ENCODE measurements at places on chromosomes 3 and 15.

GRCh38 chr15:39471785-39472574 lies 108.9 kb upstream of the THBS1 start:
- no peak for DNase-seq

DNA sequence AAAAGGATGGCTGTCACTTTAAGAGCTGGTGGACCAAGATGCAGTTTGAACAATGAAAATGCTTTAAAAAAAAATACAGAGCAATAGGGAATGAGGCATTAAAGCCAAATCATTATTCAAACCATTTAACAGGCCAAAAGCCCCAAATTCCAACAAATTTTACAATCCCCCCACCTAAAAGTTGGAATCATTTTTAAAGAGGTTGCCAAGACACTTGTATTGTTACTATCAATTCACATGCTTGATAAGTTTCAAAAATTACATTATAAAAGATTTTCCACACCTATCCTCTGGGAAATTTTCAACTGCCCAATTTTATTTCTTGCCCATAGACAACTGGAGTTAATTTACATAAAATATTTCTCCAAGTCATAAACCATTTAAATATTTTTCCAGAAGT lies 192.3 kb upstream of the ARHGEF26 start:
- DNase-seq, result no peak

GRCh38 chr3:88113311-88114162 lies 36.2 kb upstream of the C3orf38 start:
- DNase-seq, result no peak

- no peak for DNase-seq
Measured at GRCh38 chr3:171132873-171133272, 106.4 kb upstream of the SLC2A2 start.

- no peak for DNase-seq
Measured at GRCh38 chr15:39594446-39595337, 13.8 kb downstream of the THBS1 start.

GRCh38 chr3:3951071-3951470 lies 151.8 kb downstream of the LRRN1 start:
- no peak for DNase-seq

DNA sequence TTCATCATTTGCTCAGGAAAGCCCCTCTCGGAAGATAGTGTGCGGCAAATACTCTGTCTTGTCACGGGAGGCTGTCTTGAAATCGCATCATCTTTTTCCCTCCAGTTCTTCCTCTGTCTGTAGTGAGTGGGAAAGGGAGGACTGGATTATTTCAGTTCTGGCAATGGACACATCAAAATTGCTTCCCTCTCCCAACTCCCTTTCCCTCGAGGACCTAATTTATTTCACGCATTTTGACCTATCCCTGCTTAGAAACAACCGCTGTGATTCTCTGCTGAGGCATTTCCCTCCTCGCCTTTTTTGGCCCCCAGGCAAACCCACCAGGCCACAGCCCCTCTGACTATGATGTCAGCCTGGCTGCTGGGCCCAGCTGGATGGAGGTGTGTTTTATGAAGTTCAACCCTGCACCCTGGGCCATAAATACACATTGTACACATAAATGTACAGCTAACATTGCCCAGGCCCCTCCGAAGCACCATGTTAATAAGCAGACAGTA lies 138.7 kb upstream of the LRTM1 start:
- no peak for DNase-seq

DNA sequence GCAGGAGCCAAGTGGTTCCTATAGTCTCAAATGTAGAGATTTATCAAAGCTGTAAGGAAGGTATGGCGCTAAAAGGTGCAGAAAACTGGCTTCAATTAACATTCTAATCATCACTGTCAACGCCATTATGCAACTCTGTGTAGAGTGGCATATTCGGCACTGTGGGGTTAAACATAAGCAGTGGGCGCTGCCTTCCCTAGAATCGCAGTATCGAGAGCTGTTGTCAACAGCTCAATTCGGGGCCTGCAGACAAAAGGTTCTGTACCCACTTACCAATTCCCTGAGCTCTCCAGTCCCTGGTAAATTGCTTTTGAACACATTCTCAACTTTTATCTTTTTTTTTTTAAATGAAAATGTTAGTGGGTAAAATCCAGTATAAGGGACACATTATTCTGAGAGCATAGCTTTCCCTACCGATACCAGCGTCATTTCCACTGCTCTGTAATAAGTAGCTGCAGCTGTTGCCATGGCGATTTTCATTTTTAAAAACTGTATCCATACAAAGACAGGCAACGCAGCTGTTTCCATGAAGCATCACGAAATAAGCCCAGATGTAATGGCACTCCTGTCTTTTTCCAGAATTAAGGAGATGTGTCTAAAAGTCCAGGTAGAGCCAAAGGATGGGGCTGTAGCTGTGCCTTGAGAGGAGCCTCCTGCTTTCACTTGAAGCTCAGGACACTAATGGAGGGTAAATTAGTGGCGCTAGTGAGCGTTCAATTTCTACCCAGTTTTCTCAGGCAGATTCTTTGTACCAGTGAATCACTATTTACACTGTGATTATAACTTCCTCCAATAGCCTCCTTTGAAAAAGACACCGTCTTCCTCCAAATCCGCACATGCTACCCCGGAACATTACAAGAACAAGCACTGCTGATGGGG lies 250.3 kb downstream of the SLC9A9 start:
- DNase-seq, result no peak

GRCh38 chr3:148727231-148727630 lies 29.5 kb downstream of the AGTR1 start:
- no peak for DNase-seq

DNA sequence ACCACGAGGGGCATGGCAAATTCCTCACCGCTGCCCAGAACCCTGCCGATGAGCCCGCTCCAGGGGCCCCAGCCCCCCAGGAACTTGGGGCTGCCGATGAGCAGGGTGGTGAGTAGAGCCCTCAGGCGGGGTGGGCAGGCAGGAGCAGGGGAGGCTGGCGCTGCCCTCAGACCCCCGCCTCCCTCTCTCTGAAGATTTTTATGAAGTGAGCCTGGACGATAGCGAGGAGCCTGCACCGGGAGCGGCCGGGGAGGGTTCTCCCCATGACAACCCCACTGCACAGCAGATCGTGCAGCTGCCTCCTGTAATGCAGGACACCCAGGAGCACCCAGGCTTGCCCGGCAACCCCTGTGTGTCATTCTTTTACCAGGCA lies 56.7 kb upstream of the UBE2Q2 start:
- no peak for DNase-seq

DNA sequence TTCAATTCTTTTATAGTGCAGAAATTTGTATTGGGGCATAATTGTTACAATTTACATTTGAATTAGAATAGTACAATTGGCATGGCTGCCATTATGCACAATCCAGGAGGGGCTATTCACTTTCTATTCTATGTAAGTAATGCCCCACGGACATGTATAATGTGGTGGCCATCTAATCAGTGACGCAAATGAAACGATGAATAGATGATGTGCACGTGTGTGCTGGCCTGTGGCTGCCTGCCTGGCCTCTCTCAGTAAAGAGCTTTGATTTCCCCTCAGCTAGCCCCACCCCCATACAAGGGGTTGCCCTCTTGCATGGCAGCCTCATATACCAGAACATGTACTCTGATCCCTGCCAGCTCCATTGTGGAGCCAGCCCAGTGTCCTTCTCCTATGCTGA lies 86.5 kb downstream of the BOC start:
- no peak for DNase-seq

- DNase-seq, result no peak
Measured at GRCh38 chr15:60627298-60627943, 148.5 kb upstream of the ICE2 start.

- DNase-seq, result no peak
Measured at GRCh38 chr3:116051040-116051439, 394.2 kb downstream of the LSAMP start.

DNA sequence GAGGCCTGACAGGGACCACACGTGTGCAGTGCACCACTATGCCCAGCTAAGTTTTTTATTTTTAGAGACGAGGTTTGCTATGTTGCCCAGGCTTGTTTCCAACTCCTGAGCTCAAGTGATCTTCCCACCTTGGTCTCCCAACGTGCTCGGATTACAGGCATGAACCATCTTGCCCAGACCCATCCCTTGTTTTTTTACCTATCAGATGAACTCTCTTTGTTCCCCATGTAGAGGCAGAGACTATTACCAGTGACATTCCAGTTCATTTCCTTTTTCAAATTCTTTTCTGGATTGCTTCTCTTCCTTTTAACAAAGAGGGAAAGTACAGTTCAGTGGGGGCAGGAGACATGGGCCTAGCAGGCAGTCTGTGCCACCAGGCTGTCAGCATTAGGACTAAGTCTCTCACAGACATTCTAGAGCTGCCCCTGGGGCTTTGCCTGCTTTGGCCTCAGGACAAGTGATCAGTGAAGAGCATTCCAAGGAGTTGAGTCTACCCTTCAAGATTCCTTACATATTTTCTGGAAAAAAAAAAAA lies 103.5 kb upstream of the SLC7A14 start:
- no peak for DNase-seq

DNA sequence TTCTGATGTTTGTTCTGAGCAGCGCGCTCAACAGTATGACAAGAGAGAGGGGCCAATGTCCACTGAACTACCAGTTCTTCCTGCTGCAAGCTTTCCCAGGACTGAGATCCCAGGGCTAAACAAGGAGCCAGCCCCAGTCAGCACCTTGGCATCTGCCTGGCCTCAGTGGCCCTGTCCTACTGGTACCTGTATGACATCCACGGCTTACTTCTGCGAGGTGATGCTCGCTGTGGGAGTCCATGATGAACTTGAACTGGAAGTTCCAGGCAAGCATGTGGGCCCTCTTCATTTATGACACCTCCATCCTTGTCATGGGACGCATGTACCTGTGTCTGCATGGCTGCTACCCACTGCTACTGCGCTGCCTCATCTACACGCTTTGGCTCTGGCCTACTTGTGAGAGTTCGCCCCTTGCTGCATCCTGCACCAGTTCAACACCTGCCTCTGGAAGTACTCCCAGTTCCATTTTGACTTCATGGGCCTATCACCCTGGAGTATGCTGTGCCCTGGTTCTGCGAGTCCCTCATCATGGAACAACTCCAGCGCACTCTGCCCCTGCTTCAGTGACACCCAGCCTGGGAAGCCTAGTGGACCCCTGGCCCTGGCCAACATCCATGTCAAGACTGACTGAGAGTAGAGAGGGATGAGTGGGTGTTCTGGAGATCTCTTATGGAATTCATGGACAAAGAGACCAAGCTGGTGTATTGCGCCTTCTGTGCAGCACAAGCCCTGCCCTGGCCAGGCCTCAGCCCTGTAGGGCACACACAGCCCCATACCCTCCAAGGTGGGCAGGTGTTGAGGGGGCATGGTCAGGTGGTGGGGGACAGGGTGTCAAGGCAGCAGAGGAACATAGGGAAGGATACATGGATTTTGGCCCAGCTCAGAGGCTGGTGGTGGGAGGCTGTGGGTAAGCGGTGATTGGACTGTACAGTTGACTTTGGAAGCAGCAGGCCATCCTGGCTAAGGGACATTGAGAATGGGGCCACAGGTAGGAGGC lies 246.8 kb downstream of the NLGN1 start:
- no peak for DNase-seq

- no peak for DNase-seq
Measured at GRCh38 chr15:93583552-93583951, 494.5 kb upstream of the RGMA start.

Measured in cortex of kidney (tissue), 1 donor.